GM23248 (cell line): ENCODE measurements at places on chromosomes 11 and 22. TPM values are rescaled to one million over a fixed set of nuclear protein-coding genes. Genes with fewer than 3 reads are reported as not detected.

DNA sequence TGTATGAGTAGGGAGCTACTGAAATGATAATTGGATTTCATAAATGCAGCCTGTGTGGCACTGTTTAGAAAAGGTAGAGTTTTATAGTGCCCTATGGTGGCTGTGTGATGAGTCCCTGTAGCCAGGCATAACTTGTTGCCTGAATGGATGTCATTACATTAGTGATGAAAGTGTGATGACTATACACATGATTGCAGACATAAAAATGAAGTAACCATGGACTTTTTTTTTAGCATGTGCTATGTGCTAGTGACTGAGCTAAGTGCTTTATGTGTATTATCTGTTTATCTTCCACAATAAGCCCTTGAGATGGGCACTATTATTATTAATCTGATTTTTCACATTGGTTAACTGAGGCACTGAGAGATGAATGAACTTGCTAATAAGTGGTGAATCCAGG lies 13.5 kb upstream of the GRAMD1B start:
- no peaks in the 10 kb centered on the region for H3K36me3 ChIP-seq
- H3K27me3 ChIP-seq = no peaks in the 10 kb centered on the region
- no peaks in the 10 kb centered on the region for H3K4me1 ChIP-seq
- H3K4me3 ChIP-seq = no peak overlapping the region
- peak; percentile 13 for DNase-seq

- no peak for DNase-seq
- H3K27ac ChIP-seq = no peak overlapping the region
- peaks cover 7% of the 10 kb centered on the region; the same call in 1 of the 2 replicates for H3K36me3 ChIP-seq
- no peak overlapping the region for H3K4me3 ChIP-seq
Measured at GRCh38 chr11:3052567-3052966, 4.7 kb downstream of the CARS1 start.

GRCh38 chr11:63916837-63917691 lies at the start of gene RCOR2:
RCOR2 (minus strand) TSS chr11:63917164; CDS start chr11:63916456, 708 bp downstream.
- DNase-seq = peak; percentile 85
- H3K4me1 ChIP-seq = peaks cover 13% of the 10 kb centered on the region; the same call in 1 of the 2 replicates
- H3K36me3 ChIP-seq = no peaks in the 10 kb centered on the region
- H3K27ac ChIP-seq = peak within 1 kb of the TSS; percentile 33; the same call in 1 of the 2 replicates

- no peaks in the 10 kb centered on the region for H3K27me3 ChIP-seq
- no peaks in the 10 kb centered on the region for H3K36me3 ChIP-seq
- DNase-seq = peak; percentile 85
- peak overlapping the region; percentile 83 for H3K27ac ChIP-seq
- peak overlapping the region; percentile 81 for H3K4me3 ChIP-seq
Measured at GRCh38 chr11:8963569-8964323, 496 bp downstream of the TMEM9B start.

DNA sequence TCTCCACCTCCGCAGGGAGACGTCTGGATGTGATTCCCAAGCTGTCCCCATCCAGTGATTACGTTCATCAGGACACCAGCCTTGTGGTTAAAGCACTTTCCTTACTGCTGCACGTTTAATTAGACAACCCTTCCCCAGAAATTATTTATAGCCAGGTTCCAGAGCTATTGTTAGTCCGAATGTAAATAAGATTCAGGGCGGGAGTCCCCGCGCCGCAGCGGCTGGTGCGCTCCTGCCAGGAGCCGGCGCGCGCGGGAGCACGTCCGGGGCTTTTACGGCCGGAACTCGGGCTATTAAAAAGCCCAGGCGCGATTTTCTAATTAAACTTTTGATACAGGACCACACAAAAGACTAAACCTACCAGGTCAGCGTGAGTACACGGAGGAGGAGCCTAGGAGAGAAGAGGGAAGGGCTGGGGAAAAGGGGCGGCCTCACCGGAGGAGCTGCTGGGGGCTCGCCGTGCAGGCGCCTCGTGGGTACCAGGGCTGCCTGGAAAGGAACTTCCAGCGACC lies 538.3 kb downstream of the OPCML start:
- peak; percentile 18 for DNase-seq
- H3K4me3 ChIP-seq = 0 out of 2 replicates have a peak overlapping the region, but pooled peaks have one; percentile 28
- H3K4me1 ChIP-seq = no peaks in the 10 kb centered on the region
- H3K36me3 ChIP-seq = no peaks in the 10 kb centered on the region

- H3K4me1 ChIP-seq = peaks cover 26% of the 10 kb centered on the region
- H3K27me3 ChIP-seq = no peaks in the 10 kb centered on the region
- H3K27ac ChIP-seq = peak overlapping the region; percentile 72
- peak; percentile 98 for DNase-seq
- 0 out of 2 replicates have a peak, but pooled peaks cover 6% of the 10 kb centered on the region for H3K36me3 ChIP-seq
Measured at GRCh38 chr11:2945031-2945756, 16.0 kb upstream of the PHLDA2 start.

DNA sequence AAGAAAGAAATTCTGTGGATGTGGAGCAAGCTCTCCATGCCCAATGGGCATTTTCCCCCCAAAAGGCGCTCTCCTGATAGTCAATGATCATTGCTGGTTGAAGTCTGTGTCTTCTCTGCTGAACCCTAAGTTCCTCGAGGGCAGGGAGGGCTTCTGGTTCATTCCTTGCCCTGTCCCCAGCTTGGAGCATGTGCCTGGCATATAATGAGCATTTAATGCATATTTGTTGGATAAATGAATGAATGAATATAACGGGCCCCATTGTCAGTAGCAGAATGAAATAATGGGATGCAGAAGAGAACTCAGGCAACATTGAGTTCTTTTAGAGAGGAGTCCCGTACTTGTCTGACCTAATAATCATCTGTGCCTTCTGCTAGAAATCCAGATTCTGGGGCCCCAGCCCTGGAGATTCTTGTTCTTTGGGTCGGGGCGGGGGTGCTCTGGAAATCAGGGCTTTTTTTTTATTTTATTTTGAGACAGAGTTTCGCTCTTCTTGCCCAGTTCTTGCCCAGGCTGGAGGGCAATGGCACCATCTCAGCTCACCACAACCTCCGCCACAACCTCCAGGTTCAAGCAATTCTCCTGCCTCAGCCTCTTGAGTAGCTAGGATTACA lies 64.4 kb downstream of the CD82 start:
- 0 out of 2 replicates have a peak, but pooled peaks cover 16% of the 10 kb centered on the region for H3K27me3 ChIP-seq
- DNase-seq = no peak
- no peaks in the 10 kb centered on the region for H3K36me3 ChIP-seq
- no peak overlapping the region for H3K4me3 ChIP-seq
- no peak overlapping the region for H3K27ac ChIP-seq

Gene HSPB2
- polyA plus RNA-seq = 7.5 and 8.4 TPM in 2 replicates

Gene OR10D3
- polyA plus RNA-seq = not detected in 2 replicates
